ENCODE measurements at places on chromosomes 16 and 17.

DNA sequence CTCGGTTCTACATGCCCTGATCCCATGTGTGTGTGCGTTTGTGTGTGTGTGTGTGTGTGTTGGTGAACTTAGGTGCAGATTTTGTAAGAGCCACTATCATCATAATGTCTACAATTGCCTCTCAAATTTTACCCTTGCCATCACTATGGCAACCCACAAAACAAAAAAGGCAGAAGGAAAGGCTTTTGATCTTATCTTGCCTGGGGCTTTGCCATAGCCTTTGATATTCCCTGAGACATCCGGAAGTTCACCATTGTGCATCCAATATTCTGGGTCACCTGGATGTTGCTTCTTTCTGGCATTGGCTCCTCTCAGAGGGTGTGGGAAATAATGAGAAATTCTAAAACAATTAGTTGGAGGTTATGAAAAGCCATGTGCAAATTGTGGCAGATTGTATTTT, 114.7 kb downstream of the HAPSTR1 start:
- no peak for DNase-seq

GRCh38 chr16:72947379-72948237, 100.3 kb downstream of the ZFHX3 start:
- no peak for DNase-seq

- no peak for DNase-seq
Observed at GRCh38 chr16:1666316-1666715, 11.8 kb upstream of the JPT2 start.

GRCh38 chr16:70750893-70751467, 50.0 kb downstream of the VAC14 start:
- no peak for DNase-seq

- DNase-seq = no peak
Observed at GRCh38 chr17:22265807-22266206, 573.5 kb downstream of the KCNJ18 start.

DNA sequence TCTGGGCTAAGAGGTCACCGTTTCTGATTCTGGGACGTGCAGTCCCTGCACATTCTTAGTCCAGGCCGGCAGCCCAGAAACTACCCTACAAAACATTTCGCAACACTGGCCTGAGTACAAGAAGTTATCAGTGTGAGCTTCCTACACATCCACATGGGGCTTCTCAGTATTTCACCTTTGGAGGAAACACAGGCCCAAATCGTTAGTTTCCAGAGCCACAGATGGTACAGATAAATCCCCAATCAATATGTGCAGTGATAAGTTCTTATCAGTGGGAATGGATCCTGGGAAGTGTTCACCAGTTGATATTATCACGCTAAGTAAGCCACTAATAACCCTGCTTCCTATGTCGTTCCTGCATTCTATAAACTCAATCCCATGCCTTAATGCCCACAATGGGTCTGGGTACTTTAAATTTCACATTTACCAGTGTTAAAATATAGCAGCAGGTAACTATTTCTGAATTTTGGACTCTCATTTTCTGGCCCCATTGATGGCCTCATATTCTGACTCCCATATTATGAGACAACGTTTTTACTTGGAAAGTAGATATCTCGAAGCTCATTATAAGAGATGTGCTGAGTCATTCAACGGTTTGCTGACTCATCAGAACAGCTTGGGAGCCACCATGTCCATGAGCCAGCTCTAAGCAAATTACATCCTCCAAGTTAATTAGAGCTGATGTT, 370.2 kb upstream of the MAF start:
- DNase-seq = no peak

GRCh38 chr16:50842589-50842988, 100.7 kb downstream of the CYLD start:
- no peak for DNase-seq

DNA sequence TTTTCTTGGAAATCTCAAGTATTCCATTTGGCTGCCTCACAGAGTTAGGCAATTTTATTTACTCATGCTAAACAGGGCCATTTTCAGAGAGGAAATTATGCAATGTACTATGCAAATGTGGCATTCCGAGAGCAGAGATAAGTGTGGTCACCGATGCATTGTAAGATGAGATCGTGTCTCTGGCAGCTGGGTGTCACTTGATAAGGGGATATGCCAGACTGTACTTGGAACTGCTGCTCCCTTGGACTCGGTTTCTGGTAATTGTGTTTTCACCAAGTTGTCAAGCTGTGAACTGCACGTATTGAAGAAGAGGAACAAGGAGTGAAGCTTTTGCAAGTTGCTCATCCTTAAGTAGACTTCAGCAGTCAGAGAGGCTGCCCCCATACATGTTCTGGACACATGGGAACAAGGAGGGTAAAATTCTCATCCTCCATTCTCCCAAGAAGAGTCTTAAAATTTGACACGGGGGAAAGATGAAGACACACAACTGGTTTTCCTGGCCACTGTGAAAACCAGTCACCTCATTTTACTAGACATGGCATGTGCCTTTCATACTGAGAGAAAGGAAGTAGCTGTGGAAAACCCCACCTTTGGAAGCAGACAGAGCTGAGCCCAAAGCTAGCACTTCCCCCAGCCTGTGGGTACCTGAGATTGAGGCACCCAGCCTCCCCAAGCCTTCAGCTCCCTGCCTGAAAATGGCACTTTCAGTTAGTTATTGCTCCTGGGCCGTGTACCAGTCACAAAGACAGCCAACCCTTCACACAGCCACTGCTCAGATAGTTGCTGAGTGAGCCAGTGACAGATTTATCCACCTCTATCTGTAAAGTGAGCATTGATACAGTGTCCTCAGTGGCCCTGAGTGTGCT, 150.7 kb downstream of the SOCS1 start:
- DNase-seq = no peak

All from stimulated activated CD4-positive, alpha-beta T cell treated with anti-CD3 and anti-CD28 coated beads, Interleukin-1b, Interleukin-23, amount 100 ng/mL, for 1 hour (primary cell).